ENCODE measurements at places on chromosomes 7 and 10.

DNA sequence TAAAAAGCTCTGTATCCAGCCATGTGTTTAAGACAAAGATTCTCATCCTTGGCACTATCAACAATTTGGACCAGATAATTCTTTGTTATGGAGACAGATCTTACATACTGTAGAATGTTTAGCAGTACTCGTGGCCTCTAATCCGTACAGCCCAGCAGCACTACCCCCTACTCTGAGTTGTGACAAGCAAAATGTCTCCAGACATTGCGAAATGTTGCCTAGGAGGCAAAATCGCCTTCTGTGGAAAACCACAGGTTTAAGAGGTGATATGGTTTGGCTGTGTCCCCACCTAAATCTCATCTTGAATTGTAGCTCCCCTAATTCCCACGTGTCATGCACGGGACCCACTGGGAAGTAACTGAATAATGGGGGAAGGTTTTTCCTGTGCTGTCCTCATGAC lies 186.7 kb downstream of the CHCHD3 start:
- peak; percentile 6 for DNase-seq

DNA sequence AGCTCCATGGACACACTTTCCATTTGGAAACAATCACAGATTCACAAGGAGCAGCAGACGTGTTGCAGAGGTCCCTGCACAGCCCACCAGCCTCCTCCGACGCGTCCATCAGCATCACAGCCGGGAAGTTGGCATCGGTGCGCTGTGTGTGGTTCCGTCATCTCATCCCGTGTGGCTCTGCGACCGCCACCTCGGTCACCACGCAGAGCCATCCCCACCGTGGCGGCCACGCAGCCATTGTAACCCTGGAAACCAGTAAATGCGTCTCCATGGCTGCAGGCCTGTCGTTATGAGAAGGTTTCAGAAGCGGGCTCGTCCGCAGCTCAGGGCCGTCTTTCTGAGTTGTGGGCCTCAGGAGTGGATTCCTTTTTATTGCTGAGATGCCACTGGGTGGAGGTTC lies 36.0 kb downstream of the FOXK1 start:
- DNase-seq: no peak

GRCh38 chr10:52030051-52030790 lies 283.9 kb upstream of the DKK1 start:
- DNase-seq: peak; percentile 49

DNA sequence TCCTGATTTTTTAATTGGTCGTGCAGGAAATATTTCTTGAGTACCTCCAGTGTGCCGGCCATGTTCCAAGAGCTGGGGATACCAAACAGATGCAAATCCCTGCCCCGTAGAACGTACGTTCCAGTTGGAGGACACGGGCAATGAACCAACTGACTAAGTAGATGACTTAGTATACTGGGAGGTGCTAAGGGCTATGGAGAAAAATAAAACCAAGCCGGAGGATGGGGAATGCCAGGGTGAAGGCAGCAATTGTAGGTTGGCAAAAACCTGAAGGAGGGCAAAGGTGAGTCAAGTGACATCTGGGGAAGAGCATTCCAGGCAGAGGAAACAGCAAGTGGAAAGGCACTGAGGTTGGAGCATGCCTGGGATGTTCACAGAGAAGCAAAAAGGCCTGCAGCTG lies 6.8 kb upstream of the VSIR start:
- DNase-seq: no peak

DNA sequence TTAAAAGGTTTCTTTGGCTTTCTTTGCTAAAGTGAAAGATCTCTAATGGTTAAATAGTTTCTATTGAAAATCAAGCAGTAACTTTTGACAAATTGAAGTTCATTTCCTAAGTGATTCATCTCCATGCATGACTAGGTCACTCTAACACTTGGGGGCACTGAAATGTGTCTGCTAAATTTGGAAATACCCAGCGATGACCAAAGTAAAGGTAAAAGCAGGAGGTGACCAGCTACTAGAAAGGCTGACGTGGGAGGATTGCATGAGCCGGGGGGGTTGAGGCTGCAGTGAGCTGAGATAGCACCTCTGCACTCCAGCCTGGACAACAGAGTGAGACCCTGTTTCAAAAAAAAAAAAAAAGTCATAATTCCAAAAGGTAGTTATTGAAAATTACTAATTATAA lies 111.8 kb upstream of the GPR141 start:
- DNase-seq: no peak

- no peak for DNase-seq
Measured at GRCh38 chr7:81714306-81714705, 55.5 kb downstream of the HGF start.

GRCh38 chr10:63699785-63700613 lies 178.8 kb downstream of the REEP3 start:
- peak; percentile 19 for DNase-seq

DNA sequence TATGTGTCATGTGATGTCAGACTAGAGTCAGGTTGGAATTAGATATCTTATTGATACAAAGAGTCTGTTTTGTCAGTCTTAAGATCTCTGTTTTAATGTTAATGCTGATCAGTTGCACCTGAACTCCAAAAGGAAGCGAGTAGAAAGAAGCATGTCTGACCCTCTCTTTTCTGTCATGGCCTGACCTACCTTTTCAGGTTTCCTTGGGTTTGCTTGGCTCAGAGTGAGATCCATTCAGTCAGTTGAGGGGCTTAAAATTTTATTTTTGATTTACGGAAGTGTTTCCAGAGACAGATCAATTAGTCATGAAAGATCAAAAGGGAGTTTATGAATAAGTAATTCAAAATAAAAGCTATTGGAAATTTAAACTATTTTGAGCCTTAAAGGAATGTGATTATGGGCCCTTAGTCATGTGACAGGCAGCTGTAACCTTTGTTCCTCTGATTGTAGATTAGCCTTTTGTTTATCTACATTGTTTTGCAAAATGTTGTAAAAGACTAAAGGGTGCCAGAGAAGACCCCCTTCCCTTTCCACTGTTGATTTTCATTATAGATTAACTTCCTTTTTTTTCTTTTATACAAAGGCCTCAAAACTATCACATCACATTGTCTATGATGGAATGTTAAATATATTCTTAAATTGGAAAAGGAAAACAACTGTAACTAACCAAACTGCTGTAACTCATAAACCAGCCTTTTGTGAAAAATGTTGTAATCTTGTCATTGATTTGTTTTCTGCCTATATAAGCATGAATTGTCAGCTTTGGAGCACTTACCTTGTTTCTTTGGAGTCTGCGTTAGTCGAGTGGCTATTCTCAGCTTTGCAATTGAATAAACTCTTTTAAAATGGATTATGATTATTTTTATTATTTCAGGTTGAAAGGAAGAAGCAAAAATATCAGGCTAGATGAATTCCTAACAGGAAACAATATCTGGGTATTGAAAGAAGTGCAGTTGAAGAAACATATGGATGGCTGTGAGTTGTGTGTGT lies 195.5 kb upstream of the MBL2 start:
- DNase-seq: no peak

DNA sequence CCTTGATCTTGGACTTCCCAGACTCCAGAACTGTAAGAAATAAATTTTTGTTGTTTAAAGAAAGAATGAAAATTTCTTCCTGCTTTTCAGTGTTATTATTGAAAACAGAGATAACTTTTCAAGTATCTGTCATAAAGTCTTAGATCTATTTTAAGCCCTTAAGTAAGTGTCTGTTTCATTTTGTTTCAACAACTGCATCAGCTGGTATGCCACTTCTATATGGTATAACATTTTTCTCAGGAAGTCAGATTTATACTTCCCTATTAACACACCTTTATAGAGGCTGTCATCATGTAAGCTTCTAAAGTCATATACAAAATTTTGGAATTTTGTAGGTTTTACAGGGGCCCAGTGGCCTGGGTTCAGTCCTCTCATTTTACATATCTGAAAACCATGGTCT lies 24.4 kb downstream of the RALA start:
- DNase-seq: no peak

- no peak for DNase-seq
Measured at GRCh38 chr7:151793991-151794507, 82.9 kb downstream of the PRKAG2 start.

GRCh38 chr10:92846-93245 lies 42.4 kb upstream of the ZMYND11 start:
- no peak for DNase-seq
